T-helper 2 cell (primary cell): ENCODE measurements at places on chromosomes 5 and 9.

DNA sequence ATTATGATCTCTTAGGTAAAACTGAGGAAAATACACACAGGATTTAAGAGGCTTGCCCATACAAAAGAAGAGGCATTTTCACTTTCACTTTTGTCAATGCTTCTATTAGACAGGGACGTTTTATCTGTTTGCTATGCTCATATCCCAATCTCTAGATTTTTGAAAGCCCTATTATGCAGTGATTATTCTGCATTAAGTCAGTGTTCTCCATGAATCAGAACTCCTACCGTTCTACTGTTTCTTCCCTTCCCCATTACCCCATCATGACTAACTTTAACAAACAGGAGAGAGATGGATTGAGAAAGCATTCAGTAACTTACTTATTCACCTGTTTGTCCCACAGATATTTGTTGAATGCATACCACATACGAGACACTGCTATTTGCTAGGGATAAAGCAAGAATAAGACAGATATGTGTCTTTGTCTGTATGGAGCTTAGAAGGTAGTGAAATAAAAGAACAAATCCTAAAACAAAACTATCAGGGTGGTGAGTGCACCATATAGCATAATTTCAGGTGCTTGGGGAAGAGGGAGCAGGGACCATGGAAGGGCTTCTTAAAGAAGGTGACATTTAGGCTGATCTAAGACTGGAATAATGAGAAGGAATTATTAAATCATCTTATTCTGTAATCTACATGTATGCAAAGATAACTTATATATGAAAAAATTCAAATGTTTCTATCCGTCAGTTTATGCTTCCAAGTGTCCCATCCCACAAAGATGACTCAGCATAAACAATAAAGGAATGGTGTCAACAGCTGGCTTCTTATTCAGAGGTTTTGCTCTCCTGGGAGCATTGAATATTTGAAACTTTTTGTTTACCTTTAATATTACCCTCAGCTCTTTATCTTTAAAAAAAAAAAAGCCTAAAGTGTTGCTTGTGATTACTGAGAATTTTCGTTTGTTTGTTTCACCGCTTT lies 328.1 kb downstream of the HINT1 start:
- no peak for DNase-seq

- DNase-seq: no peak
Observed at GRCh38 chr9:134034215-134035040, 9.1 kb downstream of the BRD3OS start.

GRCh38 chr5:172207511-172207910 lies 13.5 kb downstream of the EFCAB9 start:
- no peak for DNase-seq

GRCh38 chr9:100700689-100701318 lies 122.9 kb downstream of the CAVIN4 start:
- no peak for DNase-seq

GRCh38 chr5:7395947-7396712 lies at the start of gene ADCY2:
Gene ADCY2, plus strand, starts transcription at chr5:7396138. Its CDS starts 159 bp downstream, at chr5:7396297.
- no peak for DNase-seq

- no peak for DNase-seq
Observed at GRCh38 chr9:114861922-114862605, 56.2 kb upstream of the TNFSF15 start.

GRCh38 chr9:124347206-124347967 lies 67.9 kb downstream of the PSMB7 start:
- DNase-seq: peak; percentile 0

DNA sequence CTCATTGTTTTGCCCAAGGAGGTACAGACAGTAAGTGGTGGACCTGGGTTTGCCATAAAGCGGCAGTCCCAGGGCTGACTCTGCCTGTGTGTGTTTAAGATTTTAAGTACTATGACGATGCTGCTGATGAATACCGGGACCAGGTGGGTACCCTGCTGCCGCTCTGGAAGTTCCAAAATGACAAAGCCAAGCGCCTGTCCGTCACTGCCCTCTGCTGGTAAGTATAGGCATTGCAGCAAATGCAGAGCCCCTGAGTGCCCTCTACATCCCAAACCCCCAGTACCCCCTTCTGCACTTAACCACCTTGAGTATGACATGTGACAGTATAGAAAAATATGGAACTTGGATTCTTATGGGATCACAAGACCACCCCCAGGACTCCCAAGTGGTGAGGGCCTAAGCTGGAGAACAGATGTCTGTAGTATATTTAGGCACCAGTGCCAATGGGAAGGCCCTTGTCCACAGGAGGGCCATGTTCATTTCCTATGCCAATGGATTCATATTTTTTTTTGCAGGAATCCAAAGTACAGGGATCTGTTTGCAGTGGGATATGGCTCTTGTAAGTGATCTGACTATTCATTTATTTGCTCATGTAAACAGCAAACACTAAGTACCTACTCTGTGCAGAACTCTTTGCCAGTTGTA lies 22.0 kb downstream of the ENHO start:
- DNase-seq: peak; percentile 57

- DNase-seq: no peak
Observed at GRCh38 chr9:96107436-96107835, 194.5 kb downstream of the HSD17B3 start.

GRCh38 chr5:163309914-163310313 lies 127.5 kb upstream of the CCNG1 start:
- DNase-seq: no peak

DNA sequence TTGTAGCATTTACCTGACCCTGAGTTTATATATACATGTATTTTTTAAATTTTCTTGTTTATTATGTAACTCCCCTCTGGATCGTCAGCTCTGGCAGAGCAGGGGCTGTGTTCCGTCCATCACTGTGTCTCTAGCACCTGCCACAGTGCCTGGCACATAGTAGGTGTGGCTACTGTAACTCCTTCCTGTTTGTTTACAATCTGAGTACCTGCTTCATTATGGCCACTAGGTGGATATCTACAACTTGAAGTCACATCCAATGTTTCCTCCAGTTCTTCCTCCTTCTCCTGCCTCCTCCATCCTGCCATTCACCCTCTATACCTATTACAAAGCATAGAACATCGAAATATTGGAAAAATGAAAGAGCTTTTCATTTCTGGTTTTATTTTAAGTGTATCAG lies 14.2 kb upstream of the PPP1R2B start:
- DNase-seq: no peak

- no peak for DNase-seq
Observed at GRCh38 chr5:132095424-132095972, 21.9 kb downstream of the CSF2 start.

- no peak for DNase-seq
Observed at GRCh38 chr9:85172001-85172978, 502.8 kb downstream of the NTRK2 start.

DNA sequence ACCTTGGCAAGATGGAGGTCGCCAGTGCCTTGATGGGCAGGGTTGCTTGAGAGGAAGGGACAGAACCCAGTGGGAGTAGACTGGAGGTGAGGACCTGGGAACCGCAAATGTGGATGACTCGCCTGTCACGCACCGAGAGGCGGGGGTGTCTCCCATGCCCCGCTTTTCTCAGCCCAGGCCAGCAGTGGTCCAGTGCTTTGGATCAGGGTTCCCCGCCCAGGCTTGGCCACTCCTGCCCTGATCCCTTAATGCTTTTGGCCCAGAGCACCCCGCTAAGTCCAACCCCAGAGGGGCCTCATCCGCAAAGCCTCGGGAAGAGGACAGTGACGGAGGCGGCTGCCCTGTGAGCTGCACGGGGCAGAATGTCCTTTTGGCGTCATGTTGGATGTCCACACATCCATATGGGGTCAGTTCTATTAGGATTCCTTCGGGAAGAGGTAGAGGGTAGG lies 2.4 kb downstream of the MRPS2 start:
- no peak for DNase-seq

DNA sequence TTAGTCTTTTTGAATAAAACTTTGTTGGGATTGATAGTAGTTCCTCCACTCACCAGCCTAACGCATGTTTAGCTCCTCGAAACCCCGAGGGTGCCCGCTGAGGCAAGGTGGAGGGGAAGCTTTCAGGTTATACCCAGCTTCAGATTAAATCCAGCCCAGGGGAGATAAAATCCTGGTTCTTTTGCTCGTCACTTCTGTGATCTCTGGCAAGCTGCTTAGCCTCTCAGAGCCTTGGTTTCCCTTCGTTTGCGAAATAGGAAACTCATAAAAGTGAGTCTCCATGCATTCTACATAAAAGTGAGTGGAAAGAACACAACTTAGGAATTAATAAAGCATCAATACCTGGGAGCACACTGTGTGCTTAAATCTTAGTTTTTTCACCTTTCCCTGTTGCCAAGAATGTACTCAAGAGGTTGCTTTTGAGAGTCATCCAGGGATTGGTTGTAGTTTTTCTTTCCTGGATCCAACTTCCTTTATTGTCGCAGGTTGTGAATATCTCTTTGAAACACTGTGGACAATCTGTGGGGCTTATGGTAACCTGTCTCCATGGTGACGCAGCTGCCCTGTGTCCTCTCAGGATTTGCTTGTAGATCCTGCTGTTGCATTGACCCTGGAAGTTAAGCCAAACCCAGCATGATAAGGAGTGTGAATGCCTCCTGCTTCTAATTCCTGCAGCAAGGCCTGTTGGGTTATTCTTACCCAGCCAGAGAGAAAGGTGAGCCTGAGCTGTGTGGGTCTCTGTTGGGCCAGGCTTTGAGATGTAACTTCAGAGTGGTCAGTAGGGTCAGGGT lies 2.0 kb downstream of the GALNT12 start:
- DNase-seq: no peak

DNA sequence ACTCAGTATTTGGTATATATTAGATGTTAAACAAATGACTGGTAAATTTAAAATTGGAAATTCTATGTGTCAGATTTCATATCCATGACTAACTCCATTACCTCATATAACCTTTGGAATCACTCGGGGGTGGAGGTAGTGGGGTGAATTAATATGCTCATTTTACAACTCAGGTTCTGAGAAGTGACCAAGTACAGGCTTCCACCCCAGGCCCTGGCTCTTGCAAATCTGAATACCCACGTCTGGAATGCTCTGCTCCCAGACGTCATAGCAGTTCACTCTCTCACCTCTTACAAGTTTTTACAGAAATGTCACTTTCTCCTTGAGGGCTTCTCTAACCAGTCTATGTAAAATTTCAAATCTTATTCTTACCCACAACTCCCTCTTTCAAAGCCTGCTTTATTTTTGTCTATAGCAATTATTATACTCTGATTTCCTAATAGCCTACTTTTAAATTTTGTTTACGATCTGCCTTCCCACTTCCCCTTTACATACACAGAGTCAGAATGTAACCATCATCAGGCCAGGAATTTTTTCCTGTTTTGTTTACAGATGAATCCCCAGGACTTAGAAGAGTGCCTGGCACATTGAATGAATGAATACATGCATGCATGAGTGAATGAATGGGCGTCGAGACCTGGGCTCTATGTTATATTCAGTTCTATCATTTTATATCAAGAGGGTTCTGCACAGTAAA lies 134.1 kb upstream of the IFNE start:
- DNase-seq: no peak

GRCh38 chr5:146633323-146633764 lies 117.4 kb upstream of the GPR151 start:
- no peak for DNase-seq

GRCh38 chr5:80707645-80708044 lies 52.9 kb upstream of the DHFR start:
- DNase-seq: no peak

- DNase-seq: no peak
Observed at GRCh38 chr5:74446725-74447241, 193.7 kb downstream of the ENC1 start.

GRCh38 chr9:86330186-86330585 lies 24.0 kb downstream of the TUT7 start:
- DNase-seq: no peak

GRCh38 chr9:127081250-127082185 lies 40.9 kb downstream of the ANGPTL2 start:
- no peak for DNase-seq

DNA sequence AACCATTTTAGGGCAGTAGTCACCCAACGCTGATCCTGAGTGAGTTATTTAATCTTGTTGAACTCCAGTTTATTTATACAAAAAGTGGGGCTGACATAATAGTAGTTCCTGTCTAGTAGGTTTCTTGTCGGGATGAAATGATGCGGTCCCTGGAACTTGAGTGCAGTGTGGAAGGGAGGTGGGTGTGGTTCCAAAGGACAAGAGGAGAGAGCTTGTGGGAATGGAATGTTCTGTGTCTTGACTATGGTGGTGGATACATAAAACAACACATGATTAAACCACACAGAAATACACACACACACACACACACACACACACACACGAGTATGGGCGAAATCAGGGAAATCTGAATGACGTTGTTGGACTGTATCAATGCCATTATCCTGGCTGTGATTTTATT lies 66.1 kb upstream of the BARHL1 start:
- DNase-seq: no peak

DNA sequence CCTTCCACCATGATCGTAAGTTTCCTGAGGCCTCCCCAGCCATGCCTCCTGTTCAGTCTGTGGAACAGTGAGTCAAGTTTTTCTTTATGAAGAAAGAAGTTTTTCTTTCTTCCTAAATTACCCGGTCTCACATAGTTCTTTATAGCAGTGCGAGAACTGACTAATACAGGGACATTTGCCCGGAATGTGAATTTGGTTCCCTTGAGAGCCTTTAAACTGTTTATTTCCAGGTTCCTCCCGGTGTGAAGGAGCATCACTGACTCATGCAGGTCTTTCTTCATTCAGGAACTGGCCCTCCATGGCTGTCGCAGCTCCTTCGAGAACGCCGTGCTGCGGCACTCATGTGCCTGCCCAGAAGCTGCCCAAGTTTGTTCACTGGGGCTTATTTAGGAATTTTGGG lies 87.7 kb downstream of the PTCH1 start:
- no peak for DNase-seq

GRCh38 chr5:126390051-126390450 lies 33.2 kb upstream of the GRAMD2B start:
- no peak for DNase-seq

DNA sequence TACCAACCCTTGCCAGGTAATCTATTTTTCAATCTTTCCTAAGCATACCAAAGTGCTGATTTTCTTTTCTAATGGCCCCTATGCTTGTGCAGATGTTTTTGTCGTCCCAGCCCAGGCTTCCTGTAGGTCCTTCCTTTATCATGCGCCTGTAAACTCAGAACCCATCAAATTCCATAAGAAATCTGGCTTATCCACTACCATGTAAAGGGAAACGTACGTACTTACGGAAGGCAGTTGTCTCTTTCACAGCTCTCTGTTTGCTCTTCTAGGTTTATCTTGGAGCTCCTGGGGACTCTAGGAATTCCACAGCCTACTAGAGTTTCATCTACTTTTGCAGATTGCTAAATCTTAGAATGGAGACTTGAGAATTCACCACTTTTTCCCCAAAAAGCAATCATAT lies 9.0 kb downstream of the BRINP1 start:
- no peak for DNase-seq

DNA sequence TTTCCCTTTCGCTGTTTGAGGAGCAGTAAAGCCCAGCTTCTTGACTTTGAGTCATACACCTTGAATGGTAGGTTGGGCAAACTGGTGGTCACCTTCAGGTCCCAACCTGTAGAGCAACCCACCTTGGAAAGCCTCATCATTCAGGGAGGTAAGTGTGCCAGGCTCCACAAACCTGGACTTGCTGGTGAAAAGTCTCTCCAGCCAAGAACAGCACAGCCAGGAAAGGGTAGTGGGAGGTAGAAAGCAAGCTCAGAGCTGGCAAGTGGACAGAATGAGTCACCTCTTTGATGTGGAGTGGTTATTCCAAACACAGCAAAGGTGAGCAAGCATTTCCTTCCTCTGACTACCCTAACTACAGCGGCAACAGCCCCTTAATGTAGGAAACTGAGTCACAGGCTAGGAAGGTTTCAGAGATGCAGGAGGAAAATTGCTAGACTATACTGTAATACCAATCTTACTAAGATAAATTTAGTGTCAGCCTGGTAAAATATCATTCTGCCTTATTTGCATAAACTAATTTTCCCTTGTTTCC lies 117.5 kb upstream of the MTAP start:
- no peak for DNase-seq

GRCh38 chr5:178306430-178307225 lies 74.0 kb upstream of the PHYKPL start:
- no peak for DNase-seq
